ENCODE measurements at places on chromosomes 16 and 17.

DNA sequence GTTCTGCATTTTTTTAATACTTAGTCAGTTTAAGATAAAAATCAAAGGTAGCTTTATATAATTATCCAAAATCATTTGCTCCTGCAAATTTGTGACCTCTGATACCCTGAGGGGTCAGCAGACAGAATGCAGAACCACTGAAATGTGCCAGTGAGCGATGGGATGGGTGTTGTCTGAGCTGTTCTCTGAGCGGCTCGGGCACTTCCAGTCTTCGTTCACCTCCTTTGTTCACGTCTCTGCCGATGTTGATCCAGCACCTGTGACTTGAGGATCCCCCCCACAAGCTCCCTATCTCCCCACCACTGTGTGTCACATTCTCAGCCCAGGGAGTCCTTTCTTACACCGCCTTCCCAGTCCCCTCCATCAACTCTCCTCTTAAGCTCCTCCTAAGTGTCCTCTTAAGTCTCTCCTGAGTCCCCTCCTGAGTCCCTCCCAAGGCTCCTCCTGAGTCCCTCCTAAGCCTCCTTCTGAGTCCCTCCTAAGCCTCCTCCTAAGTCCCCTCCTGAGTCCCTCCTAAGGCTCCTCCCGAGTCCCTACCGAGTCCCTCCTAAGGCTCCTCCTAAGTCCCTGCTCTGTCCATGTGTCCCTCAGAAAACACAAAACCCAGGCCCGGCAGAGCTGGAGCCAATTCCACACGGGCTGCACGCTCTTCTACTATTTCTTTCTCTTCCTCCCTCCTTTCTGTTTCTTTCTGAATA lies 47.5 kb downstream of the RNF213 start:
- DNase-seq, result no peak

- no peak for DNase-seq
Measured at GRCh38 chr17:57401556-57402488, 145.5 kb downstream of the MSI2 start.

- no peak for DNase-seq
Measured at GRCh38 chr17:72387487-72387886, 266.7 kb downstream of the SOX9 start.

- no peak for DNase-seq
Measured at GRCh38 chr17:56577843-56578204, 15.7 kb upstream of the NOG start.

DNA sequence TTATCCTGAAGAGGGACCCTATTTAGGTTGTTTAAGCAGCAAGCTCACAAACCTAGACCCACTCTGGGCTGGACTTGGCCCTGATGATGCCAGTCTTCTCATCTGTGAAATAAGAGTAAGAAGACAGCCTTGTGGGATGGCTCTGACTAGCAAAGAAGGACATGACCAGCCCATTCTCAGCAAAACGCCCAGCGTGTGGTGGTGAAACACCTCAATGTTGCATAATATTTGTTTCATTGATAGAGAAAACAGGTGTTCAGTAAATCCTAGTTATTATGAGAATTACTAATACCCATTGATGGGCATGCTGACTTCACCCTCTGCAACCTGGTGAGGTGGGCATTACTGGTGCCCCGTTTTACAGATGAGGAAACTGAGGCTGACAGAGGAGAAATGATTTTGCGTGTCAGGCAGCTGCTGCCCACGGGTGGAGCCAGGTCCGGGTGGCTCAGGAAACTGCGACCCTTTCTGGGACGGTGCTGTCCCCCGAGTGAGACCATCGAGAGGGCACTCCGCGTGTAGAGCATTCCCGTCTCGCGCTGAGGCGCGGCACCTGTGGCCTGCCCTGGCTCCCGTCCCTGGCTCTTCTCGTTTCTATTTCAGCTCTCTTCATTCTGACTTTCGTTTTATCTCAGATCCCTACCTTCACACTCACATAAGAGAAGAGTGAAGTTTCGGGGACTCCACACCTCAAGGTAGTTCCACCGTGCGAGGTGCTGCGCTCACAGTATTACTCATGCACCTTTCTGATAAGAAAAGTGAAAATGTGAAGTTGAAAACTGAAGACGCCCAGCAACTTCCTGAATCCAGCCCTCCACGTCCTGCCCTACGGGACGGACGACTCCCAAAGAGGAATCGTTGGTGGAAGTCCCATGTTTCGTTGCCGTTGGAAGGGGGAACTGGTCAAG lies 48.5 kb downstream of the IRF8 start:
- DNase-seq, result peak; percentile 47

GRCh38 chr17:76022285-76022684 lies 4.8 kb downstream of the EVPL start:
- no peak for DNase-seq

GRCh38 chr16:86515777-86516622 lies 5.7 kb downstream of the FOXF1 start:
- no peak for DNase-seq

GRCh38 chr16:84567286-84567962 lies 50.5 kb downstream of the COTL1 start:
- no peak for DNase-seq

DNA sequence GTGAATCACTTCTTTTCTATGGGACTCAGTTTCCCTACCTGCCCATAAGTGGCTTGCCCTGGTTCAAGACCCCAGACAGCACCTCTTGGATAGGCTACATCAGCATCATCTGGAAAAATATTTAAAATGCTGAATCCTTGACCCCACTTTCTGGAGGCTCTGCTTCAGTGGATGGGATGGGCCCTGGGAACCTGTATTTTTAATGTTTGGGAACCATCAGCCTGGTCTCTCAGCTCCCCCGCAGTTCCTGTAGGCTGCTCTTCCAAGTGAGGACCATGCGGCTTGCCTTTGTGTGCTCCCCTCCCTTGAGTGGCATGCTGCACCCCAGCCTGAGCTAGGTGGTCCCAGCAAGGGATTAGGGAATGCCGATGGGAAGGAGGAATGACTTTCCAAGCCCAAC lies 68.3 kb upstream of the CRHR1 start:
- no peak for DNase-seq

DNA sequence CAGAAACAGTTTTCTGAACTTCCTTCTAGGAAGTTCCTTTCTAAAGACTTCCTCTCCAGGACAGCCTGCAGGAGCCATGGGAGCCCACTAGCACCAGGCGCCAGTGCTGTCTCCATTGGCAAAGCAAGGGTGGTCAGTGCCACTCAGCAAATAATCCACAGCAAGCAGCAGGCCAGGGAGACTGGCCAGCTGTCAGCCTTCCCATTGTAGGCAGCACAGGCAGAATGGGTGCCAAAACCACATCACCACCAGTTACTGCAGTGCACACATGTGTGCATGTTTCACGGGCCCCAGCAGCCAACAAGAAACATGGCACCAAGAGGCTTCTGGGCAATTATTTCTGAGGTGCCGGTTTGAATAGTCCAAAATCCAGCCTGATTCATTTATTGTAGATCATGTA lies 26.7 kb downstream of the DNASE1 start:
- DNase-seq, result no peak

- DNase-seq, result no peak
Measured at GRCh38 chr17:60473788-60474187, 51.5 kb downstream of the CHCT1 start.

DNA sequence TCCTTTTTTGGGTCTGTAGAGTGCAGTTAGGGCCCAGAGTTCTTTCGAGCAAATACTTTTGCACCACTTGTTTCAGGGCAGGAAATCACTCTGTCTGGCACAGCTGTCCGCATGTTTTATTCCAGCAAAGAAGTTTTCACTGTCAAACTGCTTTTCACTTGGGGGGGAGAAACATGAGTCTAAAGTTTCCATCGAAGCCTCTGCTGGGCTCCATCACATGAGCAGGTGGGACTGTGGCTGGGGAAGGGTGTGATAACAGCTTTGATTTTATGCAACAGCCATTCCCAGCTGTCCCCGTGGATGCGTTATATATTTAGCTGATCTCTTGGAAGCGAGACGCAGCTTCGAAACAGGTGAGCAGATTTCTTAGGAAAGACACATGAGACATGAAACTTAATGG lies 288.6 kb downstream of the SNX29 start:
- DNase-seq, result no peak

- DNase-seq, result no peak
Measured at GRCh38 chr16:80459966-80460365, 80.8 kb upstream of the DYNLRB2 start.

DNA sequence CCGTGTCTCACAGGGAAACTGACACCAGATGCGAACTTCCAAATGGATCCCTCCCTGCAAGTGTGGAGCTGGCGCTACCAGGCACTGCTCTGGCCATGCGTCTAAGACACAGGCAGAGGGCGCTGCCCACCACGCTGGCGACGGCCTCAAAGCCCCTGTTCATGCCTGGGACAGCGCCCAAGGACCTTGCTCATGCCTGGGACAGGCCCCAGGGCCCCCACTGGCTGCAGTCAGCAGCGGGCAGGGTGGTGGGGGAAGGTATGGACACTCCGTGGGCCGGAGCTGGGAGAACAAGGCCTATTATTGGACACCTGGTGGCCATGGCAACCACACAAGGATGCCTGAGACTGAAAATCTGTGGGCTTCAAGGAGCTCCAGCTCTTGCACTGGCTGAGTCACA lies 8.8 kb downstream of the ZG16B start:
- peak; percentile 44 for DNase-seq

- no peak for DNase-seq
Measured at GRCh38 chr17:82193520-82194220, 19.0 kb downstream of the CCDC57 start.

- DNase-seq, result no peak
Measured at GRCh38 chr16:49608779-49609178, 235.2 kb downstream of the C16orf78 start.

- DNase-seq, result no peak
Measured at GRCh38 chr17:57357830-57358430, 101.6 kb downstream of the MSI2 start.

DNA sequence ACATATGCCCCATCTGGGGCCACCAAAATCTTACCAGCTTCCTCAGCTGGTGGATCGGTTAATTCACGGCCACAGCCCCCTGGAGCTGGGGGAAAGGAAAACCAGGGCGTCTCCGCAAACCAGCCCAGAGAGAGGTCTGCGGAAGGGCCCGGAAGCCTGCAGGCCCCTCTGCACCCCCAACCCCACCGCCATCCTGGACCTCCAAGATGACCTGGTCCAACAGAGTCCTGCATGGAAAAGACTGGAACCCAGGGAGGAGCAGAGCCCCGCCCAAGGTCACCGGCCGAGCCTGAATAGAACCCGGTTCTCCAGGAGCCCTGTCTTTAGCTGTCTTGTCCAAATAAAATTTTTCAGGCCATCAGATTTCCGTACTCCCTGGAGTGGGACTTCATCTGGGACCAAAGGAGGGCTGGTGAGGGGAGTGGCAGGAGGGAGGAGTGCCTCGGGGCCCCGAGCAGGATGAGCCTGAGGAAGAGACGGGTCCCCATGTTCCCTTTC lies 37.4 kb upstream of the NDRG4 start:
- DNase-seq, result no peak

DNA sequence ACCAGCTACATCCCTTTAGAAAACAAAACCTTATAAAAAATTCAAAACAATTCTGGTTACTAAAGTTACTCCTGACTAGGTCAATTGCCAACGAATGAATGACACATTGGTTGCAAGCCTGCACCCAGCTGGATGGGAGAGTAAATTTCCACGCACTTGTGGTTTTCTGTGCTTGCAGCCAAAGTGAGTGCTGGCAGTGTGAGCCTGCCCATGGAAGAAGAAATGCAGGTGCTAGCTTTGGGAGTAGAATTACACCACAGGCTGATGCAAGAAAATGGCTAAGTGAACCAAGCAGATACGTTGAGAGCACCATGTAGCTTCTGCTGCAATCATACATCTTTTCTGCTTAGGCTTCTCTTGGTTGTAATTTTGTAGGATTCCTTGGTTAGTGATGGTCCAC lies 74.6 kb downstream of the SYCE1L start:
- DNase-seq, result no peak

- DNase-seq, result no peak
Measured at GRCh38 chr17:54979657-54980056, 11.1 kb downstream of the STXBP4 start.

GRCh38 chr17:63842540-63843386 lies at the start of gene SMARCD2:
SMARCD2 (minus strand) TSS chr17:63842685; CDS start chr17:63842674, 11 bp downstream.
- peak; percentile 99 for DNase-seq

- DNase-seq, result no peak
Measured at GRCh38 chr17:15966183-15966878, 21.4 kb downstream of the ADORA2B start.

- DNase-seq, result no peak
Measured at GRCh38 chr16:85943711-85944110, 44.7 kb downstream of the IRF8 start.

GRCh38 chr16:86799367-86799766 lies 221.0 kb downstream of the FOXL1 start:
- DNase-seq, result no peak

GRCh38 chr16:21650521-21650920 lies 1.9 kb downstream of the IGSF6 start:
- DNase-seq, result no peak

DNA sequence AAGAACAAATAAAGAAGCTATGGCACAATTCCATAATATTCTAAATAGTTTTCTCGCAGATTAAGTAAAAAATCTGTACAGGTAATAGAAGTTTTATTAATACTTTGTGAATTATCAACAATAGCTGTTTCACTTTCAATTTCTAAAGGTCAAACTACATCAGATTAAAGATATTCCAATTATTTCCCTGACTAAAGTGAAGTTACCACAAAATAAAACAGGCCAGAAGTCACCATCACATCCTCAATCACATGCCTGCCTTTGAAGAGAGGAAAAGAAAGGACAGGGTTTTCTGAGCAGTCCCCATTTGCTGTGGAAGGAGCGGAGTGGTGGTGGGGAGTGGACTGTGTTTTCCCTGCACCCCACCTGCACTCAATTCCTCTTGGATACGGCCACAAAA lies 11.1 kb downstream of the ITFG1 start:
- no peak for DNase-seq

DNA sequence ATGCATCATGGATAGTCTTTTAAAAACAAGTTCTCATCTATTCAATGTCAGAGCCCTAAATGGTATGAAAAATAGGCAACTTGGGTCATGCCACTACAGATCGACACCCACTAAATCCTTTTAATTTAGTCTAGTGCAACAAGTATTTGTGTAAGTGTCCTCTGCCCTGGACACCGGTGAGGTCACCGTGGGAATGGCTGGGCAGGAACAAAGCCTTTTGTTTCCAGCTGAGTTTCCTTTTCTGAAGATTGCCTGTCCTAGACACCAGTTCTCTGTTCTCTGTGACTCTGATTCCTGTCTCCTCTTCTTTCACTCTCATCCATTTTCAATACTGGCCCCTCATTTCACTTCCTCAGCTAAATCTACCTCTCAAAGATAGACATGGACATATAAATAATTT lies 446.5 kb downstream of the MAF start:
- no peak for DNase-seq

- no peak for DNase-seq
Measured at GRCh38 chr16:31138621-31139578, 3.4 kb upstream of the PRSS8 start.

DNA sequence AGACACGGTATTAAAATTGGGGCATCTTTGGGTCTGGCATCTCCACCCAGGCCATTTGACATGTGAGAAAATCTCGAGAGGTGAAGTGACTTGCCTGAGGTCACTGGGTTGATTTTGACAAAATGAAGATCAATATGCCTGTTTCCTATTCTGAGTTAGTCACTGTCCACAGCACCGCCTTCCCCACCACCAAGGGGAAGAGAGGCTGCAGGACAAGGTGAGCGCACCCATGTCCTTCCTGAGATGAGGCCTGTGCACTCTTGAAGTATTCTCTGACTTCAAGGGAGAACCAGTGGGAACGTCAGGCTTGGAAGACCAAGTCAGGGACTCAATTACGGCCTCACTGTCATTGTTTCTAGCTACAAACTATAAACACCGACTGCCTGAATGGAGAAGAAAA lies 49.9 kb upstream of the WSB1 start:
- DNase-seq, result no peak

Measured in stimulated activated CD4-positive, alpha-beta T cell treated with anti-CD3 and anti-CD28 coated beads, Interleukin-1b, Interleukin-23, amount 100 ng/mL, for 4 hours (primary cell).